Fibroblast of lung (primary cell): ENCODE measurements at places on chromosomes 4 and X. TPM values are rescaled to one million over a fixed set of nuclear protein-coding genes. Genes with fewer than 3 reads are reported as not detected.

The C4orf51 gene
- total RNA-seq, result not detected in 2 replicates

The EPGN gene
- total RNA-seq, result 0.26 TPM in 1 of 2 replicates, not detected in the other

The CD99L2 gene
- total RNA-seq, result 36.2 and 40.6 TPM in 2 replicates

The SMIM10 gene
- total RNA-seq, result 10.0 and 10.2 TPM in 2 replicates

The ANOS1 gene
- under 0.01 TPM in 2 replicates for total RNA-seq

The MAMLD1 gene
- total RNA-seq, result 0.77 and 3.6 TPM in 2 replicates

The DCAF4L1 gene
- under 0.01 and 0.17 TPM in 2 replicates for total RNA-seq

The PPEF2 gene
- not detected in 2 replicates for total RNA-seq

DNA sequence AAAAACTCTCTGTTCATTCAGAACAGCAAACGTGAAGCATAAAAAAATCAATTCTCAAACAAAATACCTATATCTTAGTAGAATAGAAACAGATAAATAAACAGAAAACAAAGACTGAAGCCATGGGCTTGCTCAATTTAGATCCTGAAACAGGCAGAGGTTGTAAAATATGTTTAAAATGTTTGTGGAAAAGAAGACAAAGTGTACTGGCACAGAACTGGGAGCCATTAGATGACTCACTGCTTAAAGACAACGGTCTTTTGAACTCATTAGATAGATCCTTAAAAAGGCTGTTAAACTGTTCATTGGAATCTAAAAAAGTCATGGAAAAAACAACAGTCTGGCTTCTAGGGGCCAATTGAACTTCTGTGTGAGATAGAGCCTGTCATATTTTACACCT is 247.0 kb upstream of the NDST4 start:
- peak; percentile 32 for DNase-seq
- no peaks in the 10 kb centered on the region for H3K27me3 ChIP-seq
- H3K36me3 ChIP-seq, result no peaks in the 10 kb centered on the region
- H3K4me3 ChIP-seq, result no peak overlapping the region
- H3K4me1 ChIP-seq, result no peaks in the 10 kb centered on the region
- H3K27ac ChIP-seq, result no peak overlapping the region

DNA sequence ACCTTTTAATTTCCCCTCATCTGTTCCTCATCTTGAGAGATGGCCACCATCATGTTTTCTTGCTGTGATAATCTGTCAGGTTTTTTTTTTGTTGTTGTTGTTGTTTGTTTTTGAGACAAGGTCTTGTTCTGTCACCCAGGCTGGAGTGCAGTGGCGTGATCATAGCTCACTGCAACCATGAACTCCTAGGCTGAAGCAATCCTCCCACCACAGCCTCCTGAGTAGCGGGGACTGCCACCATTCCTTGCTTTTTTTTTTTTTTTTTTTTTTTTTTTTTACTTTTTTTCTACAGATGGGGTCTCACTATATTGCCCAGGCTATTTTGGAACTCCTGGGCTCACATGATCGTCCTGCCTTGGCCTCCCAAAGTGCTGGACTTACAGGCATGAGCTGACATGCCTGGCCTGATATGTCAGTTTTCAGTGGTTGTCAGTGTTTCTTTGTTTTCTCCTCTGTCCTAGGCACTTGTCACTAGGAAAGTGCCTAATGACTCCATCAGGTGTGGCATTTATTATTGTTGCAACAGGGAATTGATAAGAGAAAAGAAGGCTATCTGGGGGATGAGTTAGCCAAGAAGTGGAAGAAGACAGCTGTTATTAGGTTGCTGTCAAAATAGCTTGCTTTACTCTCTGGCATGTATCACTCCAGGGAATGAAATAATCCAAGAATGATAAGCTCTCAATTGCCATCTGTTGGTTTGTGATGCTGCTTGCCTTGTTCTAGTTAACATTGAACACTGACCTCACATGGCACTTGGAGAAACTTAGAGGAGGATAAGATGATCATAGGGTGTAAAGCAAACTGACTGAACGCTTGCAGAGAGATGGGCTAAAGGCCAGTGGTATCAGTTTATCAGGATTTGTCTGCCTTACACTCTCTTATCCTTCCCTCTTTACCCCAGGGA is 41.7 kb downstream of the TMEM164 start:
- no peaks in the 10 kb centered on the region for H3K36me3 ChIP-seq
- H3K27ac ChIP-seq, result no peak overlapping the region
- H3K4me3 ChIP-seq, result no peak overlapping the region
- no peaks in the 10 kb centered on the region for H3K4me1 ChIP-seq
- DNase-seq, result no peak
- H3K27me3 ChIP-seq, result no peaks in the 10 kb centered on the region

GRCh38 chr4:173539986-173540385 is 10.0 kb upstream of the HAND2 start:
- DNase-seq, result no peak
- H3K4me3 ChIP-seq, result no peak overlapping the region
- H3K36me3 ChIP-seq, result no peaks in the 10 kb centered on the region
- no peak overlapping the region for H3K27ac ChIP-seq
- H3K27me3 ChIP-seq, result peaks cover 47% of the 10 kb centered on the region

- no peaks in the 10 kb centered on the region for H3K27me3 ChIP-seq
- no peak for DNase-seq
- H3K36me3 ChIP-seq, result no peaks in the 10 kb centered on the region
Measured at GRCh38 chr4:184950117-184950830, 68.0 kb upstream of the HELT start.

DNA sequence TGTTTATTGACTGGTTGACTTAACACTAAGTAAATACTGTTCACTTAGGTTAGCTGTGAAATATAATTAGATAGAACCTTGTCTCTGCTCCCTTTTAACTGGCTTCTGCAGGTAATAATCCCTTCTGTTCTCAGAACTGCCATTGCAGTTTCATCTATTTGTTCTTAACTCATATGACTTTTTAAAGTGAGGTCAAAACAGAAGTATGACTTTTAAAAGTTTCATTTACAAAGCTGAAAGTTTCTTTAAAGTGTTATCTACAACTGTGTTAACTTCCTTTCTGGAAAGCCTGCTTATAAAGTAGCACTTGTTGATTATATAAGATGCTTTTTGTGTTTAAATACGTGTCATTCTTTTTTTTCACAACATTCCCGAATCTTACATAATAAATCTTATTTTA is 127.4 kb downstream of the TET2 start:
- H3K4me3 ChIP-seq, result no peak overlapping the region
- no peak for DNase-seq
- H3K27ac ChIP-seq, result no peak overlapping the region
- no peaks in the 10 kb centered on the region for H3K4me1 ChIP-seq
- H3K27me3 ChIP-seq, result no peaks in the 10 kb centered on the region
- peaks cover 4% of the 10 kb centered on the region for H3K36me3 ChIP-seq

DNA sequence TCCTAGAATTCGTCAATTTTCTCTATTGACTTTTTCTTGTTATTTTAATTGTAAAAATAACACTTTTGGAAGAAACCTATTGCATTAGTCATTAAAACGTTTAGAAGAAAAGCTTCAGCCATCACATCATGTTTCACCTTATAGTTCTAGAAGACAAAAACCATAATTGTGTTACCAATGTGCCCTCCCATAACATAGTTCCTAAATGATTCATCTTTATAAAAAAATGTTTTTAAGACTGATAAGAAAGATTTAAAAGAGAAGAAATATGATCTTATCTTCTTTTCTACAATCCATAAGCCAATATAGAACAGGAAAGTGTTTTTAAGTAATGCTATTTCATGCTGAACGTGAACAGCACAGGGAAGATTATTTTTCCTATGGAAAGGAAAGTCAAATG is 316.6 kb upstream of the NDST4 start:
- H3K27me3 ChIP-seq, result no peaks in the 10 kb centered on the region
- no peak for DNase-seq
- H3K4me1 ChIP-seq, result no peaks in the 10 kb centered on the region
- H3K4me3 ChIP-seq, result no peak overlapping the region
- no peaks in the 10 kb centered on the region for H3K36me3 ChIP-seq
- no peak overlapping the region for H3K27ac ChIP-seq

DNA sequence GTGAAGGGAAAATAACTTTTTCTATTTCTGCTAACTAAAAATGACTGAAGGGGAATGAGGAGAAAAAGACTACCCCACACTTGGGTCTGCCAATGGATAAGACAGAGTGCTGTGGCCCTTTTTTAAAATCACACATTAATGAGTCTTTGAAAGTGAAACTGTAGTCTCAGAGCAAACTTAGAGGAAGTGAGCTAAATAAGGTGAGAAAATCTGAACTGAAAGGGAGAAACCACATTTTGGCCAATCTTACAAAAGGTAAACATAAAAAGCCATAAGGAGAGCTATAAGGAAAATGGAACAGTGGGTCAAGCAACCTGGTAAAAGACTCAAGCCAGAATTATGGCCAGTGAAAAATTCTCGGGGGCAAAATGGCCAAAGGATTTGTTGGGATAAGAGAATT is 755.1 kb upstream of the IGFBP7 start:
- DNase-seq, result no peak
- no peak overlapping the region for H3K4me3 ChIP-seq
- H3K36me3 ChIP-seq, result no peaks in the 10 kb centered on the region
- no peak overlapping the region for H3K27ac ChIP-seq

GRCh38 chrX:9953396-9953795 is 13.8 kb upstream of the CLDN34 start:
- DNase-seq, result no peak
- no peaks in the 10 kb centered on the region for H3K27me3 ChIP-seq
- no peak overlapping the region for H3K4me3 ChIP-seq
- no peaks in the 10 kb centered on the region for H3K4me1 ChIP-seq

- no peak overlapping the region for H3K4me3 ChIP-seq
- no peaks in the 10 kb centered on the region for H3K27me3 ChIP-seq
- peaks cover 9% of the 10 kb centered on the region for H3K4me1 ChIP-seq
- no peaks in the 10 kb centered on the region for H3K36me3 ChIP-seq
Measured at GRCh38 chrX:40260146-40260747, 162.5 kb upstream of the BCOR start.

GRCh38 chr4:64911846-64912245 is 502.6 kb upstream of the TECRL start:
- H3K4me3 ChIP-seq, result no peak overlapping the region
- no peaks in the 10 kb centered on the region for H3K36me3 ChIP-seq
- H3K4me1 ChIP-seq, result no peaks in the 10 kb centered on the region
- H3K27me3 ChIP-seq, result no peaks in the 10 kb centered on the region

DNA sequence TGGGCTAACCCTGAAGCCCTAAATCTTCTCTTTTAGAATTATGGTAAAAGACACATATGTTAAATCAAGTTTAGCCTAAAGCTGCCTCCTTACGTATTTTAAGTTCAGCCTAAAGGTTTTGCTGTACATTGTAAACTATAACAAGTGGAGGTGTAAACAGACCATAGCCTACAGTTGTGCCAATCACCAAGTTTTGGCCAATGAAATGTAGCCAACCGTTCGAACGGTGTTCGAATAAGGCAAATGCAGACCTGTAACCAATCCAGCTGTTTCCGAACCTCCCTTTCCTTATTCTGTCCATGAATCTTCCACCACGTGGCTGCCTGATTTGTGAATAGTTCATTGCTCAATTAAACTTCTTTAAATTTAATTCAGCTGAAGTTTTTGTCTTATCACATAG is 52.1 kb upstream of the TBC1D9 start:
- no peaks in the 10 kb centered on the region for H3K36me3 ChIP-seq
- H3K27me3 ChIP-seq, result peaks cover 4% of the 10 kb centered on the region
- H3K4me3 ChIP-seq, result no peak overlapping the region
- peak; percentile 45 for DNase-seq
- no peak overlapping the region for H3K27ac ChIP-seq
- no peaks in the 10 kb centered on the region for H3K4me1 ChIP-seq

GRCh38 chrX:29518100-29518499 is 697.3 kb upstream of the MAGEB2 start:
- H3K27ac ChIP-seq, result no peak overlapping the region
- H3K4me1 ChIP-seq, result no peaks in the 10 kb centered on the region
- H3K4me3 ChIP-seq, result no peak overlapping the region
- H3K27me3 ChIP-seq, result no peaks in the 10 kb centered on the region

- H3K4me3 ChIP-seq, result no peak overlapping the region
- DNase-seq, result peak; percentile 88
- no peaks in the 10 kb centered on the region for H3K27me3 ChIP-seq
Measured at GRCh38 chr4:119016636-119017035, 119.0 kb upstream of the MYOZ2 start.
